ENCODE measurements at places on chromosomes 2 and 18.
A peak's percentile ranks its signal among the peaks of the same experiment; 100 is the strongest.

- peak; percentile 75 for DNase-seq
These were observed 71.2 kb upstream of the STPG4 start for GRCh38 chr2:47226132-47226922.

- DNase-seq = no peak
These were observed 238.2 kb upstream of the RBBP8 start for GRCh38 chr18:22694954-22695353.

DNA sequence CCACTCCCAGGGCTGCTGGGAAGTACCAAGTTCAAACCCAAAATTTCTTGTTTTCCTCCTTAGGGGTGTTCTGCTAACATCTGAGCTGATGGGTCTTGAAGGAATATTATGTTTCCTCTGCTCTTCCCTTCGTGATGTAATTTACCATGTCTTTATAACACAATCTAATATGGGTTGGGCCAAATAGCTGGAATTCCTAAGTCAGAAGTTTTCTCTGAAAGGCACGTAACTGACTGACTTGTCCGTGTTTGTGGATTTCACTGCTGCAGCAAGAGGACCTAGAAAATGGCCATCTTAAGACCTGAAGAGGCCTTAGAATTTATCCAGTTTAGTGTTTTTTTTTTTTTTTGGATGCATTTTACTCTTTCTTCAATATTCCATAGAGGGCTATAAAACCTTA, 256.7 kb downstream of the DCDC2C start:
- no peak for DNase-seq

- no peak for DNase-seq
These were observed 3.2 kb downstream of the ANKRD44 start for GRCh38 chr2:197307236-197307932.

DNA sequence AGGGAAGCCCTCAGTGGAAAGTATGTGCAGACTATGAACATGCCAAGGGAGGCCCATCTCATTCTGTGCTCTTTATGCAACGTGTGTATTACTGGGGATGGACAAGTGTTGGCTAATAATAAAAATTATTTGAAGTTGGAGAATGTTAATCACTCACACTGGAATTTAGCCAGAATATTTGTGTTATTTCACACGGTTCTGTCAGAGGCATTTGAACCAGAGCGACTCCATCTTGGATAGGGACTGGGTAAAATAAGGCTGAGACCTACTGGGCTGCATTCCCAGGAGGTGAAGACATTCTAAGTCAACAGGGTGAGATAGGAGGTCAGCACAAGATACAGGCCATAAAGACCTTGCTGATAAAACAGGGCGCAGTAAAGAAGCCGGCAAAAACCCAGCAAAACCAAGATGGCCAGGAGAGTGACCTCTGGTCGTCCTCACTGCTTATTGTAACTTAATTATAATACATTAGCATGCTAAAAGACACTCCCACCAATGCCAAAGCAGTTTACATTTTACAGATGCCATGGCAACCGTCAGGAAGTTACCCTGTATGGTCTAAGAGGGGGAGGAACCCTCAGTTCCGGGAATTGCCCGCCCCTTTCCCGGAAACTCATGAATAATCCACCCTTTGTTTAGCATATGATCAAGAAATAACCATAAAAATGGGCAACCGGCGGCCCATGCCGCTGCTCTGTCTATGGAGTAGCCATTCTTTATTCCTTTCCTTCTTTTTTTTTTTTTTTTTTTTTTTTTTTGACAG, 2.6 kb upstream of the FZD5 start:
- no peak for DNase-seq

DNA sequence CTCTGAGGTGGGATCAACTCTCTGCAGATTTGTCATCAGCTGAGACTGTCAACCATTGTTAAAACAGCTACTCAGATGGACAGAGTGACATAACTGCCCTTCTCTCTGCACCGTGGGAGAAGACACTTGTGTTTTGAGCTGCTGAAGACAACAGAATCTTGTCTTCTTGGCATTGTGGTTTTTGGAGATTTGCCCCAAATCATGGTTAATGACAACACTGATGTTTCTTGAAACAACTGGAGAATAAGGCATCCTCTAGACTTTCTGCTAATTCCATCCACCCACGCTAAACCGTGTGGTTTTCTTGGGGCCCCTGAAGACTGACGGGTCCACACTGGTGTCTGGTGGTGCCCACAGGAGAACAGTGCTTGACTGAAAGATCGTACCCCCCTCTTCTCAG, 39.5 kb downstream of the SH3BP4 start:
- DNase-seq = no peak

DNA sequence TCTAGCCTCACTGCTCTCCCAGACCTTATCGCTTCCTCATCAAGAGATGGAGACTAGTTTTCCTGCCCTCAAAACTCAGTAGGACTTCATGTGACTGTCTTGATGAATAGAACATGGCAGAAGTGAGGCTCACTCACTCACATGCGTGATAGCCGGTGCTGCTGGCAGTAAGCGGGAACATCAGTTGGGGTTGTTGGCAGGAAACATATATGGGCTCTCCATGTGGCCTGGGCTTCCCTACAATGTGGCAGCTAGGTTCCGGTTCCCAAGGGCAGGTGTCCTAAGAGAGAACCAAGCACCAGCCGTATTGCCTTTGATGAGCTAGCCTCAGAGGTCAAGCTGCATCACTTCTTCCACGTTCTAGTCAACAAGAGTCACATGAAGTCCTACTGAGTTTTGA, 15.2 kb upstream of the FAHD2A start:
- no peak for DNase-seq

- DNase-seq = no peak
These were observed 17.0 kb downstream of the BABAM2 start for GRCh38 chr2:27907547-27907946.

- no peak for DNase-seq
These were observed 119.8 kb downstream of the PLB1 start for GRCh38 chr2:28615706-28616105.

DNA sequence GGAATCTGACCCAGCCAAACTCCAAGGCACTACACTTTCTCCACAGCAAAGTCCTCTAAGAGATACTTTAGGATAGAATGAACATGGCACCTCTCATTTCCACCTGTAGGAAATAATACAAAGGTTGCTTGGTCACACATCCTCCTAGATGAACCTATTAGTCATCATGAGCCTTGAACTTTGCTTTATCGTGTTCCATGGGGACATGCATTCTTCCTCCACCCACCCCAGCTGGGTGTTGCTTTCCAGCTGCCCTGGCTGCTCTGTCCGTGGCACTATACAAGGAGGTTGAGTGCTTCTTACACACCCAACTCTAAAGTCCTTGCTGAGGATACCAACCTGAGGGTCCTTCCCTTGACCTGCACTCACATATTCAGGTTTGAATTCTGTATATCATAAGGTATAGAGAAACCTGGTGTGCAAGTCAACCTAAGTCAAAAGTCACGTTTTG, 52.7 kb downstream of the SPRED2 start:
- no peak for DNase-seq

DNA sequence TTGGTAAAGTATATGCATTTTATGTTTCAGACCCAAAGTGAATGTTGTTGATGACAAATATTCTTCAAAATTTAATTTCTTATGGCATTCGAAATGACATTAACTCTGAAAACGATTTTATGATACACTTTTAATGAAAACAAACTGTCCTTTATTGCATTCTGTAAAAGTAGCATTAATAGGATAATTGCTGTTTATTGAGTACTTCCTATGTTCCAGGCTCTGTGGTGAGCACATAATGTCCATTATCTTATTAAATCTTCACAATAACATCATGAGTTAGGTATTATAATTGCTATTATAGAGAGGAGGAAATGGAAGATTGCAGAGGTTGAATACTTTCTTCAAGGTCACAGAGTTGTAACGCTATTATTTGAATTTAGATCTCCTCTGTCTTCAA, 638.0 kb downstream of the LRP1B start:
- DNase-seq = no peak

- no peak for DNase-seq
These were observed 230.1 kb upstream of the SPOPL start for GRCh38 chr2:138271467-138271866.

GRCh38 chr2:31654241-31654640, 73.5 kb upstream of the SRD5A2 start:
- no peak for DNase-seq

GRCh38 chr2:217004656-217005055, 144.8 kb upstream of the TNP1 start:
- DNase-seq = no peak

GRCh38 chr2:44137872-44138551, 30.7 kb upstream of the PPM1B start:
- DNase-seq = no peak

GRCh38 chr2:228545041-228545747, 363.7 kb upstream of the SPHKAP start:
- no peak for DNase-seq

DNA sequence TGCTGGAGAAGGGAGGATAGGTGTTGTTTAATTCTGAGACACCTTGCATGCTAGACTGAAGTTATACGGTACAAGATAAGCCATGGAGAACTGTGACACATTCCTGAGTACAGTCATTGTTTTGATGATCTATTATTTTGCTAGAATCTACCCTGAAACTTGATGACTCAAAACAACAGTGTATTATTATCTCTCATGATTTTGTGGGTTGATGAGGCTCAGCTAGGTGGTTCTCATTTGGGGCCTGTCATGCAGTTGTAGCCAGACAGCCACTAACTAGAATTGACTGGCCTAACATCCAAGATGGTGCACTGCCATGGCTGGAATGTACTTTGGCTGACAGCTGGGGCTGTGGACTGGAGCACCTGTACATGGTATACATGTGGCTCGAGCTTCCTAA, 5.4 kb upstream of the IL1R1 start:
- DNase-seq = no peak

DNA sequence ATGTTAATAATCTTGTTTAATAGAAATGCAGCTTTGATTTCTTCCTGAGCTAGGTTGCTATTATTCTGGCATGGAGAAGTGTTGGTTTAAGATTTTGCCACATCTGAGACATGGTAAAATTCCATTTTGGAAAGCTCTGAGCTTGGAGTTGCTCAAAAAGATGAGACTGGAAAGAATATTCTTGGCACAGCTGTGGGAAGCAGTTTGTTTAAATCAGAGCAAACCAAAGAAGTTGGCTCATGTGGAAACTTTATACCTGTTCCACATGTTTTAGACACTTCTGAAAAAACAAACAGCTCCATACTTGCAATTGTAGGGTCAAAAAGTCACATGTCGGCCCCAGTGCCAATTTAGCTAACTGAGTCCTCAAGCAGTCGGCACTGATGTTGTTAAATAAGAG, 116.6 kb downstream of the SLC4A3 start:
- DNase-seq = no peak

GRCh38 chr2:28422908-28423741, 30.5 kb downstream of the FOSL2 start:
- no peak for DNase-seq

GRCh38 chr2:204174034-204174433, 237.5 kb downstream of the ICOS start:
- no peak for DNase-seq

DNA sequence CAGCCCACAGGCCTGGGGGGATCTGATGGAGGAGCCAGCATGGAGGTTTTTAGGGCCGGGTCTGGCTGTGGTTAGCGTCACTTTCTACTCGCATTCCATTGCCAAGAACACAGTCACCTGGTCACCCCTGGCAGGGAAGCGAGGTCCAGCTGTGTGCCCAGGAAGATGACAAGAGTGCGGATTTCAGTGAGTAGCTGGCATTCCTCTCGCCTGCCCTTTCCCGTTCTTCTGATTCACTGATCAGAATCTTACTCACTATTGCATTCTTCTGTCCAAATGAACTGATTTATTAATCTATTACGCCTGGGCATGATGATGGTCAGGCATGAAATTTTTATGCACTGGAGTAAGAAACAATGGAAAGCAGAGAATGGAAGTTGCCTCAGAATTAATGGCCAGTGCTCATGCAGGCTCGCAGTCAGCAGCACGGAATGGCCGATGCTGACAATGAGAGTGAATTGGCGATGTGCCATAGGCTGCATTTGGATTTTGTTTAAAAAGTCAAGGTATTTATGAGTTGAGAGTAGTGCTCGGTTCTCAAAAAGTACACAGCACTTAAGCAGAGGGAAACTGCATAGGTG, 76.4 kb upstream of the MGAT5 start:
- DNase-seq = no peak

GRCh38 chr18:6396276-6396675, 18.4 kb downstream of the L3MBTL4 start:
- DNase-seq = no peak

DNA sequence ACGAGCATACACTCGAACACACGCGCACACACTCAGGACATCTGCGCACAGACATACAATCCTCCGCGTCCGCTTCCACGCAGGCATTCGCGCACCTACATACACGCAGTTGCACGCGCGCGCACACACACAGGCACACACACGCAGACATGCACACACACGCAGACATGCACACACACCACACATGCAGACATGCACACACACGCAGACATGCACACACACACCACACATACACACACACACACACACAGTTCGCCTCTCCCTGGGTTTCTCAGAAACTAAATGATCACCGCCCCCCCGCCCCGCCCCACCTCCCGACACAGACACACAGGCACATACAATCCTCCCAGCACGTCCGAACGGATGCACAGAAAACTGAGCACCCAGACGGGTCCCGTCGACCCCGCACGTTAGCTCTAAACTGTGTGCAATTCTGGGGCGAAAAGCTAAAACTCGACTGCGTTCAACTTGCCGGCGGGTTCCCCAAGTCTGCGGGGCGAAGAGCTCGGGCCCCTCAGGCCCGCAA, 1.0 kb downstream of the EPHA4 start:
- DNase-seq = no peak
